Activated CD4-positive, alpha-beta T cell treated with anti-CD3 and anti-CD28 coated beads, Interleukin-2, amount 50 U/mL, for 48 hours (primary cell): ENCODE measurements at places on chromosomes 6 and 20.

DNA sequence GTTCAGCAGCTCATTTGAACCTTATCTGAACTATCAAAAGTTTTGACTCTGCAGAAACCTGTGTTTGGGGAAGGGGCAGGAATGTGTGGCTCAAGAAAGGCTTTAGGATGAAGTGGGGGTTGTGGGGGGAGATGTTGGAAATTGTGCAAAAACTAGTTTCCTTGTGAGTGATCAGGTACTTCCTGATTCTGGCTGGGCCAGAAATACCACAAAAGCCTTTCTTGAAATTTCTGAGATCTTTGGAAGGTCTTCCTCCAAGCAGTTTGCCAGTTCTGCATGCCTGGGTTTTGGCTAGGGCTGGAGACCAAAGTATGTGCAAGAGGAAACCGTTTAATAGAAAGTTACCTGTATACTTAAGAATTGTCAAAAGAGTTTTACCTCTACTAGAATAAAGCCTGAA is 116.6 kb downstream of the BMP2 start:
- DNase-seq: no peak

DNA sequence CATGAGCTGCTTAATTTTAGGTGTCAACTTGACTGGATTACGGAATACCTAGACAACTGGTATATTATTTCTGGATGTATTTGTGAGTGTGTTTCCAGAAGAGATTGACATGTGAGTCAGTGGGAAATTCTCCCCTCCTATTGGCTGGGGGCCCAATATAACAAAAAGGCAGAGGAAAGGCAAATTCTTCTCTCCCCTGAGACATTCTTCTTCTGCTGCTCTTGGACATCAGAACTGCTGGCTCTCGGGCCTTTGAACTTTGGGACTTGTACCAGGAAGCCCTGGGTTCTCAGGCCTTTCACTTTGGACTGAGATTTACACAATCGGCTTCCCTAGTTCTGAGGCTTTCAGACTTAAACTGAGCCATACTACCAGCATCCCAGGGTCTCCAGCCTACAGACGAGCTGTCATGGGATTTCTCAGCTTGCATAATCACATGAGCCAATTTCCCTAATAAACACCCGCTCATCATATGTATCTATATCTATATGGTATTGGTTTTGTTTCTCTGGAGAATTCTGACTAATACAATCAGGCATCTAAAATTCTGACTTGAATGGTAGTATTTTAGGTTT is 7.6 kb upstream of the BTN3A3 start:
- no peak for DNase-seq

GRCh38 chr6:122392564-122393350 is 6.7 kb upstream of the HSF2 start:
- no peak for DNase-seq

DNA sequence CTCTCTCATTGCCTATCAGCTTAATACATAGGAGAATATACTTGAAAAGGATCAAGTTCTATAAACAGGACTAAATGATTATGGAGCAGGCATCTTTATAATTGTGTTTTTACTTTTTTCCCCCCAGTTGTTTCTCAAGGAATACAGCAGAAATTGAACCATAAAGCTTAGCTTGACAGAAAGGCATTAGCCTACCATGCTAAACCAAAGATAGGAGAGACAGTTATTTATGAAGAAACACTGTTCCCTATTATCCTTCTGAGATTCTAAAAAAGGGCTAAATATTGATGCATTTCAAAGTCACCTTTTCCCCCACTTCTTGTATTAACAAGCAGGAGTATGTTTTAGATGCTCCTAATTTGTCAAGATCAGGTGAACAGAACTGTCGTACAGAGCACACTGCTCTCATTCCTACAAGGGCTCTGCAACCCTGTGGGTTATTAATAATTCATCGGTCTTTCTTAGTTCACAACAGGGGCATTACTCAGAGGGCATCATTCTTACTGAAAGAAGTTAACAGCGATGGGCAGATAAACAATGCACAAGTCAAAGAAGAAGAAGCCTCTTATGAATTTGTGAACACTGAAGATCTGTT is 38.7 kb downstream of the PRKN start:
- no peak for DNase-seq

GRCh38 chr20:49310705-49311104 is 32.8 kb upstream of the ZNFX1 start:
- peak; percentile 23 for DNase-seq

- no peak for DNase-seq
These were observed 12.7 kb downstream of the LRRN4 start for GRCh38 chr20:6040958-6041807.
